Natural killer cell treated with Interleukin-12 subunit alpha and Interleukin-12 subunit beta and Interleukin-15 and Interleukin-18, amount 100 ng/mL, for 72 hours (primary cell): ENCODE measurements at places on chromosomes 13 and 19.

DNA sequence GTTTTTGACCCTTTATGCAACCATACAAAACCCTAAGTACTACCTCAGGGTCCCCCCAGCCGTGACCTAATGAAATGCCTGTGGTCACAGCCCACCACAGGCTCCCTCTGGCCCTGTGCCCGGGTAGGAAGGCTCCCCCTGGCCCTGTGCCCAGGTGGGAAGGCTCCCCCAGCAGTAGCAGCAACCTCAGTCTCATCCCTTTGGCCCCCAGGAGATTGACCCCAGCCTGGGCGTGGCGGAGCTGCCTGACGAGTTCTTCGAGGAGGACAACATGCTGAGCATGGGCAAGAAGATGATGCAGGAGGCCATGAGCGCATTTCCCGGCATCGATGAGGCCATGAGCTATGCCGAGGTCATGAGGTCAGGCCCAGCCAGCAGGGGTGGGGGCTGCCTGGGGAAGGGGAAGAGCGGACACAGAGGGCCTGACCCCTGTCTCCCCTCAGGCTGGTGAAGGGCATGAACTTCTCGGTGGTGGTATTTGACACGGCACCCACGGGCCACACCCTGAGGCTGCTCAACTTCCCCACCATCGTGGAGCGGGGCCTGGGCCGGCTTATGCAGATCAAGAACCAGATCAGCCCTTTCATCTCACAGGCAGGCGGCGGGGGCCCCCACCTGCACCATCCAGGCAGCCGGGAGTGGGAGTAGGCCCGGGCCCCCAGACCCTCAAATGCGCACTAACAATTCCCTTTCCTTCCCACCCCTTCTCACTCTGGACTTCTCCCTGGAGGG is 6.3 kb upstream of the BEST2 start:
- DNase-seq, result no peak

- no peak for DNase-seq
These were observed 110.2 kb upstream of the SPATA13 start for GRCh38 chr13:24050292-24050711.

GRCh38 chr13:50909605-50910484 is at the start of gene RNASEH2B:
TSS of gene RNASEH2B (plus strand) at chr13:50909791. CDS start at chr13:50910077, 286 bp downstream.
- DNase-seq, result peak; percentile 78

- no peak for DNase-seq
These were observed 8.1 kb downstream of the POLRMT start for GRCh38 chr19:625257-625656.

GRCh38 chr19:37983916-37984315 is 76.9 kb downstream of the SIPA1L3 start:
- DNase-seq, result no peak

- peak; percentile 31 for DNase-seq
These were observed 4.6 kb downstream of the CADM4 start for GRCh38 chr19:43634872-43635560.

- DNase-seq, result no peak
These were observed 63.5 kb upstream of the SPATA13 start for GRCh38 chr13:24097064-24097463.

DNA sequence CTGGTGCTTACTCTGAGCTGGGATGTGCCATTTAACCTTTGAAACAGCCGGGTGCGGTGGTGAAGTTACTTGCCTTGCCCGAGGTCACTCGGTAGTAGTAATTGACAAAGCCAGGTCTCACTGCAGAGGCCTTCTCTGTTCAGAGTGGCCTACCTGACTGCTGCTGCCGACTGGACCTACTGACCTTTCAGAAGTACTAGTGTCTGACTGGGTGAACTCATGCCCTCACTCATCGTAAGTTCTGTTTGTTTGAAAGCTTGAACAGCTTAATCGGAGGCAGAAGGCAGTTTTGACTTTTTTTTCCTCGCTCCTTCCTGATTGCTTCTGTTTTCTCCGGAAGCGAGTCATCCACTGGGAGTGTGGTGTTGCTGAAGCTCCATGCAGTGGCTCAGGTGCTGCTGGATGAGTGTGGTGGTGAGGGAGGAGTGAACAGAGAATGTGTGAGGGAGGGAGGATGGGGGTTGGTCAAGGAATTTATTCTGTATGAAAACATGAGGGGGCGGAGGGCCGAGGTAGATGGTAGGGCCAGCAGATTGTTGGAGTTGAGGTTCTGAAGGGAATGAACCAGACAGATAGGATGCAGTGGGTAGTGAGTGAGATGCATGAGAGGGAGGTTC is 2.7 kb downstream of the SPINT2 start:
- no peak for DNase-seq
